T-helper 2 cell treated with Interferon-gamma antibody and Interleukin-4, amounts not matched to agents 100 ng/mL and 5 ng/mL, for 36 hours (primary cell): ENCODE measurements at places on chromosomes 1 and 21. TPM values are rescaled to one million over a fixed set of nuclear protein-coding genes. Genes with fewer than 3 reads are reported as not detected.

Gene MRPL24
- 71.9 and 75.7 TPM in 2 replicates for total RNA-seq

Gene MYOG
- not detected in 2 replicates for total RNA-seq

Gene GNAT2
- not detected in 2 replicates for total RNA-seq

Gene LEFTY1
- total RNA-seq = not detected in 2 replicates

Gene WDR47
- 8.5 and 9.8 TPM in 2 replicates for total RNA-seq

Gene MTR
- 39.9 and 40.6 TPM in 2 replicates for total RNA-seq

Gene KCNJ6
- not detected in 2 replicates for total RNA-seq

Gene SH2D1B
- not detected in 2 replicates for total RNA-seq

Gene CRNN
- total RNA-seq = not detected in 2 replicates

Gene PLA2G2D
- not detected in 2 replicates for total RNA-seq
